ENCODE measurements at places on chromosomes 16 and 17.

- DNase-seq: peak; percentile 15
These were observed 86.3 kb downstream of the SPECC1 start for GRCh38 chr17:20095336-20096080.

DNA sequence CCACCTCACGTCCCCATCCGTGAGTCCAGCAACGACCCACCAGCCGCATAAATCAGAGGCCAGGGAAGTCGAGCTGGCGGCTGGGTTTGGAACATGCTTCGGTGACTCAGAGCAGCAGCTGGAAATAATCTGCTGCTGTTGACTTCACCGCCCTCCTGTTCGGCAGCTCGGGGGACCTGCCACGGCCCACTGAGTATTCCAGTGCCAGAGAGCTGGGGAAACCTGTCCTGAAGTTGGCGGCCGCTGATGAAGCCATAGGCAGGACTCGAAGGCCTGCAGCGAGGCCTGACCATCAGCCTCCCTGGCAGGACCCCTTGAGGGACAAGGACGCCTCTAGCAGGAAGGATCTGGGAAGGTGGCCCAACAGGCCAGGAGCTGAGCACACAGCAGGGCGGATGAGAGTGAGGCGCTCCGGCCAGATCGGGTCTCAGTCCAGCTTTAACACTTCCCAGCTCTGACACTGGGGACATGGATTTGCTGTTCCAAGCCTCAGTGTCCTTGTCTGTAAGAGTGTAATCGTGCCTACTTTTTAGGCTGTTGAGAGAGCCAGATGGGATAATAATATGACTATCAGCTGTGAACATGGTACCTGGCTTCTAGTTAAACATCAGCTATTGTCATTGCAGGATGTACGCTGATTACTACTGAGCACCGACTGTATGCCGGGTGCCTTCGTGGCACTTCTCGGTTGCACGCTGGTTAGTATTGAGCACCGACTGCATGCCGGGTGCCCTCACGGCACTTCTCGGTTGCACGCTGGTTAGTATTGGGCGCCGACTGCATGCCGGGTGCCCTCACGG, 50.4 kb upstream of the CIBAR2 start:
- no peak for DNase-seq

GRCh38 chr17:77033892-77034404, 106.8 kb upstream of the SEC14L1 start:
- DNase-seq: no peak

- no peak for DNase-seq
These were observed 179.3 kb downstream of the TMEM132E start for GRCh38 chr17:34758718-34759117.

DNA sequence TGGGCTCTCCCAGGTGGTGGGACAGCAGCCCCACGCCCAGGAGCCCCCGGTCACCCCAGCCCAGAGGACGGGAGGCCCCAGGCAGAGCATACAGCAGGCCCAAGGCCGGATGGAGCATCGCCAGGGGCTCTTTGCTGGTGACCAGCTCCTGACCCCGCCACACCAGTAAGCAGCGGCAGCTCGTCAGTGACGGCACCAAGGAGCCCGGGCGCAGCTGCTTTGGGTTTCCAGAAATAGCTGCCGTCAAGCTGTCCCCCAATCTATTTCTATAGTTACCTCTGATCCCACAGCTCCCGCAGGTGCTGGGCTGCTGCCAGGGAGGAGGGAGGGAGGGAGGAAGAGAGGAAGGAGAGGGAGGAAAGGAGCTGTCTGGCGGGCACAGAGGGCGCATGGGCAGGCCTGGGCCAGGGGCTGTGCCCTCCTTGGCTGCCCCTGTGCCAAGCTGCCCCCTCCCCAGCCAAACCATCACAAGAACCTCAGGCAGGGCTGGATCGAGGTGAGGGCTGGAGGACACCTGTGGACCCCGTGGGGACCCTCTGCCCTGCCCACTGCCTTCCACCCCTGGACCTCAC, 10.8 kb upstream of the RASD1 start:
- DNase-seq: no peak

DNA sequence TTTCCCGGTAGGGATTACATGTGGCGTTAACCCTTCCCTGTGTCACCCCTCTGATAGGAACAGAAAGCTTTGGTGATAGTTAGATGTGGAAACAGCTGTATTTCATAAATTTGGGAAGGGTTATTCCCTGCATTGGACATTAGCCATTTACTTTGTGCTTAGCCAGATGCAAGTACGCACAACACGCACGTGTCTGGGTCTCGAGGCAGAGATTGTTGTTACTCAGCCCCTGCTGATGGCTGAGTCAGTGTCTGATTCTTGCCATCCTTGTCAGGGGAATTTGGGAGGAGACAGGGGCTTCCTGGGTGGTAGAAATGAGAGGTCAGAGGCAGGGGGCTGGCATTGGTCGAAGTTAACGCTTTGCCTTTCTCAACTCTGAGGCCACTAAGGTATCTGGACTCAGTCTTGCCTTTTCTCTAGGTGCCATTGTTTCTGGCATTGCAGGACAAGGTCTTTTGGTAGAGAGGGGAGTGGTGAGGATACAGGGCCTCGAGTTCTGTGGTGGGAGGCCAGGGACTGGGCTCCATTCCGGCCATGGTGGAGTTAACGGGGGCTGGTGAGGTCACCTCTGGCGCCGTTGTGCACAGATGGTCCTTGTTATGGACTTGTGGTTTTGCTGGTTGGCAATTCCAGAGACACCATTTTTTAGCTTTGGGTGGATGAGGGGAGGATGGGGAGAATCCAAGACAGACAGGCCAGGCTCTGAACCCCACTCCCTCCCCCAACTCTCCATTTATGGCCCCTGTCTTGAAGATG, 8.2 kb downstream of the MMP2 start:
- DNase-seq: no peak

DNA sequence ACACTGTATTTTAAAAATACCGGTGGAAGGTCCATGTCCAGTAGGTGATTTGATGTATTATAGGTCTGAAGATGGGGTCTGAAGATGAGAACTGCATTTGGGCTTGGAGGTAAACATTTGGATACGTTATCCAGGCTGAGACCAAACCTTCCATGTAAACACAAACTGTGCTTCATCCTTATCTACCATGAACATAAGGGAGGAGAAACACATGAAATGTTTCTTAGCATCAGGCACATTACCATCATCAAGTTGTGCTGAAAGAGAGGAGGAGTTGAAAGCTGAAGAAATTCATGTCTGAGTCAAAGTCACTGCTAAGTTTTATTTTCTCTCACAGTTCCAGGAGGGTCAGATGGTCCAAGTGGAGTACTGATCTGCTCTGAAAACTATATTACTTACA, 11.4 kb downstream of the SF3B3 start:
- DNase-seq: no peak

DNA sequence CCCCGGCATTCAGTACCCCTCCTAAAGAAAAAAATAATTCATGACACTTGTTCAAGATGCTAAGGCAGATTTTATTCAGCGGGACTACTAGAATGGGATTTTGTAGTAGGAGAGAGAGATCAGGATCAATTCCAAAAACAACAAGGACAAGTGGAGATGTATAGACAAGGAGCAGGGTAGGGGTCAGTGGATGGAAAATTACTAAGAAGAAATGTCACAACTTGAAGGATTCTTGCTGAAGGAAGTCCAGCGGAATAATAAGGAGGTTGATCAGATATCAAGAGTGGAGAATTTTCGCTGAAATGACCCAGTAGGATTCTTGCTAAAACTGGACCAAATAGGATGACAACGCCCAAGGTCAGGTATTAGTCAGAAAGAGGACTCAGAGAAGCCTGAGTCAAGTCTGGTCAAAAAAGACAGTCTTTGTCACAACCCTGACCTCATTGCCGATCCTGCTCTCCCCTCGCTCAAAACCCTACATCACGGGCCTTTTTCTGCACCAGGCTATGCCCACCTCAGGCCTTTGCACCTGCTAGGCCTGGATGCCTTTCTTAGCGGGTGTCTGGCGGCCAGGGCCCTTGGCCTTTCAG, 36.9 kb downstream of the MMD start:
- DNase-seq: no peak

GRCh38 chr16:67101311-67102082, 8.2 kb upstream of the PHAF1 start:
- DNase-seq: no peak

DNA sequence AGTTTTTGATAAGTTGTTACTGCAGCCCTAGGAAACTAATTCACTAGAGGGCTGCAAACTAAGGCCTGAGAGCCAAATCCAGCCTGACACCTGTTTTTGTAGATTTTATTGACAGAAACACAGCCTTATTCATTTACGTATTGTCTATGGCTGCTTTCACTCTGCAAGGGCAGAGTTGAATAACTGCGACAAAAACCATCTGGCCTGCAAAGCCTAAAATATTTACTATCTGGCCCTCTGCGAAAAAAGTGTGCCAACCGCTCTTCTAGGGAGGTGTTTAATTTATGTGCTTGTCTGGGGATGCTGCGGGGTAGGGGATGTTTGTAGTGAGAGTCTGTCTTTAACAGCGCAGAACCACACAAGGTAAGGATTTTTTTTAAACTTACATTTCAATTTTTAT, 165.0 kb upstream of the RBFOX1 start:
- DNase-seq: no peak

DNA sequence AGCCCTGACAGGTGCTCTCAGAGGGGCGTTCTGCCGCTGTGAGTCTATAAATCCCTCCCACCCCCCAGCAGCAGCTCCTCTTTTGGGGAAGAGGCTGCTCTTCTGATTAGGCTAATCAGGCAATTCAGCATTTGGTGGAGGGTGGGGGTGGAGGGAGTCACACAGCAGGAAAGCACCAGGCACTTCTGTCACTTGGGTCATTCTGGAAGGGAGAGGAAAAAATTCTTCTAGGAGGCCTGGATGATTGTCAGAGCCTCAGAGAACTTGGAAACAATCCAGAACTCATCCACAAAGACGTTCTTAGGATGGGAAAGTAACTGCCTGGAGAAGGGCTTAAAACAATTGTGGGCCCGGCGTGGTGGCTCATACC, 7.3 kb upstream of the SSTR2 start:
- no peak for DNase-seq

- DNase-seq: no peak
These were observed 1.9 kb upstream of the HSF4 start for GRCh38 chr16:67162506-67163163.

DNA sequence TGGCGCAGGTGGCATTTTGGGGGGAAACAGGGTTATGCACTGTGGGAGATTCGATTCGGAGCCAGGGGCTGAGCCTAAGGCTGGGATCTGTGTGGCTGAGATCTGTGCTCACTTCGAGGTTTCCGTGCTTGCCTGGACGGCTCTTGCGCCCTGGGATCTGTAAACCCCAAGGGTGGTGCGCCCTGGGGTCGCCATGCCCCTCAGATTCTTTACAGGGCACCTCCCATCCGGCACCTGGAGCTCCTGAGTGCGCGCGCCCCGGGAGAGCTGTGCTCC, 377 bp downstream of the SLC13A5 start:
- no peak for DNase-seq

- DNase-seq: no peak
These were observed at the start of gene ZNF319 for GRCh38 chr16:57999971-58000705. TSS of gene ZNF319 (minus strand) at chr16:58000672. CDS start at chr16:57998265, 2,407 bp downstream.

DNA sequence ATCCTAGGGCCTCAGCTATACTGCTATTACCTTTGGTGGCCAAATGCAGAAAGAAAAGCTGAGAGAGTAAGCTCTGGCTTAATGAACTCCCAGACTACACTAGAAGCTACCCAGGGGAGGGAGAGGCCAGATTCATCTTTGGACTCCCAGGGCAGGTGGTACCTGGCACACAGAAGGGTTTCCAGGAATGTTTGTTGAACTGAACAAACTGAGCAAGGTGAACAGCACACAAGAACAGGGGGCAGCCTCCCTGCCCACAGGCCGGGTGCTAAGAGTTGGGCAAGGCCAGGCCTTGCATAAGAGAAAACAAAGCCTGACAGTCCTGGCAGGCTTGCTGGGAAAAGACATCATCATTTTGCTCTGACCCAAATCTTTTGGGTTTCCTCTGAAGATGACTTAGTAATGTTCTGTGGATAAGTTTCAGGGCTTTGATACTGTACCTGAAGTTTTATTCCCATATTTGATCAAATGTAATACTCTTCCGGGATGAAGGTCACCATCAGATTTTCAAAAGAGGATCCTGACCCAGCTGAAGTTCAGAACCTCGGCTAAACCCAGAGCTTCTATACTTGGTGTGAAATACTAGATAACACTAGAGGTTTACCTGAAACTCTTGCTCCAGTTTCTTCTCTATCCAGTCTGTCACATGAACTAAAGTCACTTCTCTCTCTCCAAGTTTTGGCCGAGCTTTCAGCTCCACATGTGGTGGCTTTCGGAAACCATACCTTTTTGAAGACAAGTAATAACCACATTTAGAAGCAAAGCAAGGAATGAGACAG, 20.5 kb upstream of the ERN1 start:
- DNase-seq: peak; percentile 22

- DNase-seq: no peak
These were observed 27.4 kb downstream of the IRF8 start for GRCh38 chr16:85926370-85926769.

GRCh38 chr17:4480929-4481898, 17.5 kb upstream of the SPNS2 start:
- peak; percentile 42 for DNase-seq

DNA sequence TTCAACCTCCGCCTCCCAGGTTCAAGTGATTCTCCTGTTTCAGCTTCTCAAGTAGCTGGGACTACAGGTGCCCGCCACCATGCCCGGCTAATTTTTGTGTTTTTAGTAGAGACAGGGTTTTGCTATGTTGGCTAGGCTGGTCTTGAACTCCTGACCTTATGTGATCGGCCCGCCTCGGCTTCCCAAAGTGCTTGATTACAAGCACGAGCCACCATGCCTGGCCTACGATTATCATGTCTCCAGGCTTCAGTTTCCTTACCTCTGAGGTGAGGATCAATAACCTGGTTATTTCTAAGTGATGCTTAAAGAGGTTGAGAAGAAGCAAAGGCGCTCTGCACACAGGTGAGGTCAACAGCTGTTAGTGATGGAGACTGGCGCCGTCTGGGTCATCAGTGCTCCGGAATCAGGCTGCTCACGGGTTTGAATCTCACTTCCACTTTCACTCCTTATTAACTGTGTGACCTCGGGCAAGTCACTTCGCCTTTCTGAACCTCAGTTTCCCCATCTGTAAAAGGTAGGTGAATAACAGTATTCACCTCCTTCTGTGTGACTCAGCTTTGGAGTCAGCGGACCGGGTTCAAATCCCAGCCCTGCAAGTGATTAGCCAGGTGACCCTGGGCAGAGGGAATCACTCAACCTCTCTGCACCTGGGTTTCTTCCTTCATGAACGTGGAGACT, 745 bp upstream of the ABCC1 start:
- DNase-seq: peak; percentile 12

GRCh38 chr17:79129523-79129922, 54.9 kb downstream of the ENGASE start:
- no peak for DNase-seq

DNA sequence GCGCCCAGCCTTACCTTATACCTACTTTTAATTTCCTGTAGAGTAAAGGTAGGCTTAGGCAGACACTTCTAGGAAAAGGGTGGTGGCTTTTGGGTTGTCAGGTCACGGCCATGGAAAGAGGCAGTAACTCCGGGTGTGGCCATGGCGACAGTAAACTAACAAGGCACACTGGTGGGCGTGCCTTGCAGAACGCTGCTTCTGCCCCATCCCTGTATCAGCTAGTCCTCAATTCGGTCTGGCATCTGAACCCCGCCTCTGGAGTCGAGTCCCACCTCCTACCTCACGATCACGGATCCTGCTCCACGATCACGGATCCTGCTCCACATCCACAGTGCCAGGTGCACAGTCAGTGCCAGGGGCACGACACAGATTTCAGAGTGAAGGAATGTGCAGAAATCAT, 5.6 kb downstream of the ADCY9 start:
- DNase-seq: no peak

- DNase-seq: no peak
These were observed 30.3 kb downstream of the ASPA start for GRCh38 chr17:3506054-3506453.

- DNase-seq: no peak
These were observed 5.4 kb upstream of the SLC5A2 start for GRCh38 chr16:31477220-31478216.

GRCh38 chr16:21128991-21129390, 21.7 kb downstream of the DNAH3 start:
- no peak for DNase-seq

- DNase-seq: no peak
These were observed 127.5 kb downstream of the HS3ST3A1 start for GRCh38 chr17:13474073-13474800.
